Esophagus squamous epithelium (tissue), 5 donors: ENCODE measurements at places on chromosomes 1 and 21. TPM values are rescaled to one million over a fixed set of nuclear protein-coding genes. Genes with fewer than 3 reads are reported as not detected.

Gene SYTL1
- 182 TPM for total RNA-seq

Gene PEA15
- 60.0 TPM for total RNA-seq

Gene ECM1
- 375 TPM for total RNA-seq

Gene LAPTM5
- total RNA-seq: 41.9 TPM

Gene TENT5C
- 2.8 TPM for total RNA-seq

Gene UMODL1
- total RNA-seq: not detected

Gene PLEKHA6
- 7.4 TPM for total RNA-seq

Gene ADGRB2
- total RNA-seq: 2.1 TPM

Gene ELAVL4
- not detected for total RNA-seq

Gene FAM72B
- total RNA-seq: 3.9 TPM

Gene CLCA4
- total RNA-seq: 639 TPM

Gene C1orf116
- total RNA-seq: 173 TPM

Gene BLACAT1
- total RNA-seq: 2.3 TPM

Gene HSD11B1
- total RNA-seq: 4.0 TPM

Gene AADACL4
- total RNA-seq: not detected

Gene RAVER2
- total RNA-seq: 17.0 TPM

Gene VSIG8
- 0.38 TPM for total RNA-seq

Gene FAM3B
- 25.2 TPM for total RNA-seq

Gene ICOSLG
- total RNA-seq: 2.4 TPM

Gene NPHS2
- not detected for total RNA-seq

Gene MFAP2
- 0.70 TPM for total RNA-seq

Gene GLIS1
- 0.57 TPM for total RNA-seq

Gene THEM5
- total RNA-seq: not detected

Gene C1QTNF12
- 0.79 TPM for total RNA-seq

Gene FAM43B
- total RNA-seq: 0.19 TPM

Gene PIGP
- 15.4 TPM for total RNA-seq

Gene PADI1
- total RNA-seq: 103 TPM

Gene TSHB
- not detected for total RNA-seq

Gene RNU1-4
- under 0.01 TPM for total RNA-seq

Gene ERICH3
- total RNA-seq: not detected

Gene LRRC38
- total RNA-seq: not detected

Gene PTPRC
- 39.1 TPM for total RNA-seq

Gene C1orf50
- total RNA-seq: 4.8 TPM

Gene NOS1AP
- total RNA-seq: 0.31 TPM

Gene GJA5
- 5.6 TPM for total RNA-seq

Gene EXTL1
- total RNA-seq: not detected

Gene FCRLB
- total RNA-seq: 1.2 TPM

Gene ARHGEF11
- 15.5 TPM for total RNA-seq

Gene HNRNPCL1
- not detected for total RNA-seq

Gene PWP2
- total RNA-seq: 5.6 TPM

Gene LEPROT
- 29.7 TPM for total RNA-seq

Gene AUNIP
- total RNA-seq: 2.5 TPM

Gene RHOU
- 4.3 TPM for total RNA-seq

Gene DNM3
- 0.91 TPM for total RNA-seq

Gene CD53
- 6.6 TPM for total RNA-seq

Gene CFAP107
- not detected for total RNA-seq

Gene TRIM46
- total RNA-seq: 0.53 TPM

Gene FAM177B
- not detected for total RNA-seq

Gene LIN28A
- total RNA-seq: not detected

Gene TMPRSS3
- total RNA-seq: not detected

Gene PPP1R8
- 21.3 TPM for total RNA-seq

Gene TCHHL1
- not detected for total RNA-seq
